GM19239 (cell line): ENCODE measurements at places on chromosomes 11 and 22.

DNA sequence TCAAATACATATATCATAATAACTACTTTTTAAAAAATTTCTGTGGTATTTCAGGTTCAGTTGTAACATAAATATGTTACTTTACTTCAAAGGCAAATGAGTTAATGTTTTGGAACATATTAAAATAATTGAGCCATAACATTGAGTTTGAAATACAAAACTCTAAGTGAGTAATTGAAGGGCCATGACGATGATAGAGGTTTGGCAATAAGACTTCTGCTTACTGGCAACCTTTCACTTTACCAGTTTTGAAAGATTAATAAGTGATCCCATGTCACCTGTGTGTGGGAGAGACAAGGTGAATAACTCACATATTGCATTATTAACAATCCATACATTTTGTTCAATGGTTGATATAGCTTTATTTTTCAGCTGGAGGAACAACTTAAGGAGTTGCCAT lies 144.4 kb downstream of the GRIA4 start:
- DNase-seq = no peak

DNA sequence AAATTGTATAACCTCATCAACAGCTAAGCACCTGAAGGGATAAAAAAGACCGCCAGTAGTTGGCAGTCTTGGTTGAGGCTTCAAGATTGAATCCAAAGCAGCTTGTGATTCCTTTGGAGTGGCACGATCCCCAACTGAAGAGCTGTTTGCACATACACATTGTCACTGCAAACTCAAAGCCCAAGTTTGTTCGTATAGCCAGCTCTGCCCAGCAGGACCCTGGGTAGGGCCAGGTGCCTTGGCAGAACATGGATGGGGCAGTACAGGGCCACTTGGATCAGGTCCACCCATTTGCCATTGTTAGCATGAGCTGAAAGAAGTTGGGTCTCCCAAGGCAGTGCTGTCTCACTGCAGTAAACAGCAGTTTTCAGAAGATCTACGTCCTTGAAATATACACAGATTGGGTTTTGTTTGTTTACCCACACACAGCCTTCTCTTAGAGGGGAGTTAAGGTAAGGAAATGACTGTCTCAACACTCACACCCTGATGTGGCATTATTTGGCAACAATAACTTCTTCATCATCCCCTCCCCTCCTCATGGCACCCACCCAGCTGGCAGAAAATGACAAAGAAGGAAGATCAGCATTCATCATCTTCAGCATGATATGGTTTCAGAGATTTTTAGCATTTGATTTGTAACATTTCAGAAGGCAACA lies 132.9 kb downstream of the COMMD9 start:
- no peak for DNase-seq

DNA sequence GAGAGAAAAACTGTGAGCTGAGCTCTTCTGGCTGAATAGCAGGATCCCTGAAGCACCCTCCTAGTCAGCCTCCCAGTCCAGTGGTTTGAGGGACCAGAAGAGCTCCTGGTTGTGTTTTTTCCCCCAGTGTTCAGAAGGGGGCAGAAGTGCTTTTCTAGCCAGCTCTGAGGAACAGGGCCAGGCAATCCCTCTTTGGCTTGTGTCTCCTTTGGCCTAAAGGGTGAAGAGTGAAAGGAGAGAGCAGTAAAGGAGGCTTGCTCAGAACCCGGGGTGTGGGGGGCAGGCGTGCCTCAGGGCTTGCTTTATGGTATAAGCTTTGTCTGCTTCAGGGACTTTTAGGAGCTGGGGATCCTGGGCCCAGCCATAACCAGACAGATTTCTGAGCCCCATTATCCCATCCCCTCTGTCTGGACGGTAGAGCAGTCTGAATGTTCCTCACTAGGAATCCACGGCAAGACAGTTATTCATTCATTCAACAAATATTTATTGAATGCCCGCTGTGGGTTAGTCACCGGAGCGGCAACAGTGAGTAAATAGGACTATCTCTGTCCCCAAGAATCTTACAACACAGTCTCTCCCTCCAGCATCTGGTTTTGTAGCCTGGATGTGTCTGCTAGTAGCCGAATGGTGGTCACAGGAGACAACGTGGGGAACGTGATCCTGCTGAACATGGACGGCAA lies 14.5 kb downstream of the ACP2 start:
- DNase-seq = no peak

DNA sequence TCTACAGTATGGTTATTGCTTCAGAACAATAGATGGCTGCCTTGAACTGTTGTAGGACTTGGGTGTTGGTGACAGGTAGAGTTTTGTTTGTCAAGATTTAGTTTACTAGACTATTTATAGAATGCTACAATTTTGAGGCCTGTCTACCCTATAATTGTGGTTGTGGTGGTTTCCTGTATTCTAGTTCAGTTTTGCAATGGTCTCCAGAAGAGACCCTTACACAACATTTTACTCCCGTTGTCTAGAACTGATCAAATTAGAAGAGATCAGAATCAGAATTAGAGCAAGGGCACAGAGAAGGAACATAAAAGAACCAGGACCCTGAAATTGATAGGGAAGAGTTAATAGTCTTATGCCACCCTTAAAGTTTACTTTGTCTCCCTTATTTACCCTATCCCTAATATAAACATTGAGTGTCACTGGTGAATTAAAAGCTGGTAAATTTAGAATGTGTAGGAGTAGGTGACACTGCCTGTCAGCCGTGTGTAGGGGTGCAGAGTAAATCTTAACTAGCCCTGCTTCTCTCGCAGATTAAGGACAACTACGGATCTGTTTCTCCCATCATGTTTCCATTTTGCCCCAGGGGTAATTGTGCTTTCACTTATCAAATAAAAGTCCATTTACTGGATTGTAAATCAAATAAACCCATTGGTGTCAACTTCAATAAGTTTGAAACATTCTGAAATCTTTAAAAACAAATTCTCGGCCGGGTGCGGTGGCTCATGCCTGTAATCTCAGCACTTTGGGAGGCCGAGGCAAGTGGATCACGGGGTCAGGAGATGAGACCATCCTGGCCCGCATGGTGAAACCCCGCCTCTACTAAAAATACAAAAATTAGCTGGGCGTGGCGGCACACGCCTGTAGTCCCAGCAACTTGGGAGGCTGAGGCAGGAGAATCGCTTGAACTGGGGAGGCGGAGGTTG lies 10.9 kb upstream of the PHLDB1 start:
- DNase-seq = no peak

DNA sequence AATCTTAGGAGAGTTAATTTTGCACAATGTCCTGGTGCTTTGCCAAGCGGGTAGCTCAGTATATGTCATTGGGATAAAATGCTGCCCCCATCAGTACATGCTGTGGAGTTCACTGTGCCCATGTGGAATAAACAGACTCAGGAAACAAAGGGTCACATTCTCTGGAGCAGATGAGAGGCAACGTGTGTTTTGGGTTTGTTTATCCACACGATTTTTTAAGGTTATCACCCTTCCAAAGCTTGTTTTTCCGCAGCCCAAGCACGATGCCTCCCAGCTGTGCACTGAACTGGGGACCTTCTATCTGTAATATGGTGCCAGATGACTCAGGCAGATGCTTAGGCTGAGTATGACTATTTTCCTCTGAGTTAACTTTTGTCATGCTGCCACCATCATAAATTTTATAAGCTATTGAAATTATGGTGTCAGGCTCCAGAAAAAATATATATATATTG lies 6.5 kb downstream of the OR4D6 start:
- DNase-seq = no peak

- DNase-seq = no peak
Measured at GRCh38 chr11:58579192-58580129, 598 bp downstream of the ZFP91 start.

DNA sequence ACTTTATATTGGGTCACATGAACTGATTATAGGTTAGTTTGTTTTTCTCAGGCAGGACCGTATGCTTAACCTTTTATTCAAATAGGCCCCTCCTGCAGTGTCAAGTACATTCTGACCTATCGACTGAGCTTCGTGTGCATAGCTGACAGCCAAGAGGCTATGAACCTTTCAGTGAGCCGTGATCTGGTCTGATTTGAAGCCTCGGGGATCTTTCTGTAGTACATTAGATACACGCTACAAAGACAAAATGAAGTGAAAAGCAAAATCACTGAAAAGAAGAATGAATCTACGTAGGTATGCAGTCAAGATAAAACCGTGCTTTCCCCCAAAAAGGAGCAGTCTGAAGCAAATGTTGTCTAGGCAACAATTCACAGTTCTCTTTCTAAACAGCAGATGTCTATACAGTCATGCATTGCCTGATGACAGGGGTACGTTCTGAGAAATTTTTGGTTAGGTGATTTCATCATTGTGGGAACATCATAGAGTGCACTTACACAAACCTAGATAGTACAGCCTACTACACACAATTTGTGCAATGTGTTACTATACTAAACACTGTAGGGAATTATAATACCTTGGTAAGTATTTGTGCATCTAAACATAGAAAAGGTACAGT lies 18.1 kb downstream of the JHY start:
- DNase-seq = no peak

DNA sequence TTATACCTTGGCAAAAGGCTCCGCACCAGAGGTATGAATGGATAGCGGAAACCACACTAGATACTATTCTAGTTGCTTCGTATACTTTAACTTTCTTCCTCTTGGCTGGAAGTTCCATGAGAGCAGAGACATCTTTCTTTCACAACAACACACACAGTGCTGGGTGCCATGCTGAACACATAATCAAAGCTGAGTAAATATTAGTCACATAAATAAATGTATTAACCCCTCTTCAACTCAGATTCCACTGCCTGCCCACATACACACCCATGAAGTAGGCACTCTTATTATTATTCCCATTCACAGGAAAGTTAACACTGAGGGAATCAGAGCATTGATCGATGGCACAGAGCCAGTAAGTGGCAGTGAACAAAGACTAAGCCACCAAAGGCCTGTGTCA lies 35.4 kb downstream of the SPON1 start:
- DNase-seq = no peak
